ENCODE measurements at places on chromosomes 1 and 21.

- DNase-seq: no peak
Observed at GRCh38 chr1:56522680-56523079, 56.7 kb downstream of the PLPP3 start.

DNA sequence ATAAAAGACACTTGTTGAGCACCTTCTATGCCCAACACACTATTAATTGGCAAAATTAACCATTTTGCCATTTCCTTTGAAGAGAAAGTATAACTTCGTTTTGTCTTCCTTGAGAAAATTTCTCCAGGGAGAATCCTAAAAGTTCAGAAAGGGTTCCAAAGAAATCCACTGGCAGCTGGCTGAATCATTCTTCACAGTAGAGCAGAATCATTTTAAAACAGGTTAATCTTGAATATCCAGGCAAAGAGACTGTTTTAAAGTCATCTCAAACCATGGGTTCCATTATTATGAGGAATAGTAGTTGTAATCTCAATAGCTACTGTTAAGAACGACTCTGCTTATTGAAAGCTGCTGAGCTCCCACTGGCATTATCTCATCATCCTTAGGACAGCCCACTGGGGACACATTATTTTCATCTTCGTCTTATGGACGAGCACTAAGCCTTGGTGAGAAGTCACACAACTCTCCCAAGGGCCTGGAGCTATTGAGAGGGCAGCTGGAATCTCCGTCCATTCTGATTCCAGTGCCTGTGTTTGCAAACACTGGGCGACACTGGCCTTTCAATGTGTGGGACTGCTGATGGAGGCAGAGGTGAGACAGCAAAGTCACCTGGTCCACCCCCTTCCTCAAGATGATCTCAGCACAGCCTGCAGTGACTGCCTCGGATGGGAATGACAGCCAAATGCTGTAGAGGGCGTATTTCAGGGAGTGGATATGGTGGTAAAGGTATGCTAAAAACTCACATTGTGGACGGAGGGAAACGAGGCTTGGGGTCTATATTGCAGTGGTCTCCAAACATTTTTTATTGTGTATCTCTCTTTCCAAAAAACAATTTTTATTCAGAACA lies 15.3 kb upstream of the PGBD5 start:
- DNase-seq: no peak

DNA sequence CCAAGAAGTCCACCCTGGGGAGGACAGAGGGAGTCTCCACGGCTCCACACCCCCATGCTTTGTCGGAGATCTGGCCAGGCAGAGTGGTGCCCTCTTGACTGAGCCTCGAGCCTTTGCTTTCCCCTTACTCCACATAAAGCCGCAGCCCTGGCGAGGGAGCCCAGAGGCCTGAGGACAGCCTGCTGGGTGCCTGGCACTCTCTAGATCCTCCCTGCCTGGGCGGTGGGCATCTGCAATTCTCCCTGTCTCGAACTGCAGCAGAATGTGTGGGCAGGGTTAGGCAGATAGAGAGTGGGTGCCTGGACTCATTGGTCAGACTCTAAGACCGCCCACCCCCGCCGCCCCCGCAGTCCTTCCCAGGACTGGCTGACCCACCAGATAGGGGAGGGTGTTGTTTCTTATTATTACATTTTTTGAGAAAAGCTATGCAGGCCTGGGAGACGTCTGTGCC lies 13.9 kb downstream of the EPHX1 start:
- no peak for DNase-seq

GRCh38 chr1:225666495-225666894 lies 13.6 kb upstream of the ENAH start:
- no peak for DNase-seq

DNA sequence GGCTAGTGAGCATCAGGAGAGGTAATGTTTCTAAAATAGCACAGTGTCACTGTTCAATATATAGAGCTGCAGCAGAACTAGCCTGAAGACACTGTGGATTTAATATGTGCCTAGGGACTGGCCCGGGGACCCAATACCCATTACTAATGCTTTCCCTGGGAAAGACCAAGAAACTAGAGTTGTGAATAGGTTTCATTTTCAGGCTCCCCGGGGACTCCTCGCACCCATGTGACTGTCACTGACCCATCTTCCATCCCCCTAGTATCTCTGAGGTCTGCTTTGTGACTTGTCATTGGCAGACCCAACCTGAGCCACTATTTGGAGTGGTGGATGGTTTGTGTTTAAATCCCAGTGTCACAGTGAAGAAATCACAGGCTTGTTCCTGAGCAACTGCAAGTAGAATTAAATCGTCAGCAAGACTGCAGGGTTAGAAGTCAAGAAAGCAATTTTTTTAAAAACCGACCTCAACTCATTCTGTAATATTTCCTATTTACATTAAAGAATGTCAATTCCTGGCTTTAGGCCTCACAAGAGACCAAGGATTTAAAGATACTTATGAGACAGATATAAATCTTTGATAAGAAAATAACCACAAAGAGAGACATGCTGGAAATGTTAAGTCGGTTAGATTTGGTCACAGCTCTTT lies 130.0 kb upstream of the TNR start:
- no peak for DNase-seq

GRCh38 chr1:25567710-25568089 lies 24.3 kb downstream of the LDLRAP1 start:
- no peak for DNase-seq

GRCh38 chr1:64050601-64051000 lies 152.8 kb upstream of the UBE2U start:
- DNase-seq: no peak

GRCh38 chr1:246373828-246374569 lies 133.1 kb downstream of the SMYD3 start:
- no peak for DNase-seq

DNA sequence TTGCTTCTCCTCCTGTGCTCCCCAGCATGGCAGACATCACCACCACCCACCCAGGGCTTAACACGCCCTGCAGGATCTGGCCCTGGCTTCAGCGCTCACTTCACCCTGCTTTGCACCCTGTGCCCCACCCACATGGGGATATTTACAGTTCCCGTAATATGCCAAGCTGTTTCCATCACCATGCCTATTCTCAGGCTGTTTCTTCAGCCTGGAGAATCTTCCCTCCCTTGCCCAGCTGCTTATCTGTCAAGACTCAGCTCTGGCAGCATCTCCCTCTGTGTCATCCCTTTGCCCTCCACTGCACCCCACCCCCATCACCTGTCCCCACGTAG lies 3.6 kb upstream of the AHCYL1 start:
- no peak for DNase-seq

DNA sequence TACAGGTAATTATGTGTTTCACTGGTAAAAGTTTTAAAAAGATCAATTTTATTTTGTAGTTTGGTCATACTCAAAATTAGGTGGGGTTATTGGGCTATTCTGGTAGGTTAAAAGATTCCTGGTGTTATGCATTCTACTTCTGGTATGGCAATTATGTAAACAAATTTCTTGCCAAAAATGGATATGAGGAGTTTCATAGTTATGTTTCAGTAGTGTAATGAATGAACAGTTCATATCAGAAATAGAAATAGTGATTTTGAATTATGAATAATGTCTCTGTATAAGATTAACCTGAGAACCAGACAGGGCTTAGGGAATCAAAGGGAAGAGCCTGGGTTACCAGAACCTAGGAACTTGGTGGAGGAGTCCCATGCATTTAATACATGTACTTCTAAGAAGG lies 15.9 kb downstream of the ATF6 start:
- DNase-seq: no peak

GRCh38 chr1:48230236-48230635 lies 7.7 kb downstream of the SLC5A9 start:
- DNase-seq: no peak

DNA sequence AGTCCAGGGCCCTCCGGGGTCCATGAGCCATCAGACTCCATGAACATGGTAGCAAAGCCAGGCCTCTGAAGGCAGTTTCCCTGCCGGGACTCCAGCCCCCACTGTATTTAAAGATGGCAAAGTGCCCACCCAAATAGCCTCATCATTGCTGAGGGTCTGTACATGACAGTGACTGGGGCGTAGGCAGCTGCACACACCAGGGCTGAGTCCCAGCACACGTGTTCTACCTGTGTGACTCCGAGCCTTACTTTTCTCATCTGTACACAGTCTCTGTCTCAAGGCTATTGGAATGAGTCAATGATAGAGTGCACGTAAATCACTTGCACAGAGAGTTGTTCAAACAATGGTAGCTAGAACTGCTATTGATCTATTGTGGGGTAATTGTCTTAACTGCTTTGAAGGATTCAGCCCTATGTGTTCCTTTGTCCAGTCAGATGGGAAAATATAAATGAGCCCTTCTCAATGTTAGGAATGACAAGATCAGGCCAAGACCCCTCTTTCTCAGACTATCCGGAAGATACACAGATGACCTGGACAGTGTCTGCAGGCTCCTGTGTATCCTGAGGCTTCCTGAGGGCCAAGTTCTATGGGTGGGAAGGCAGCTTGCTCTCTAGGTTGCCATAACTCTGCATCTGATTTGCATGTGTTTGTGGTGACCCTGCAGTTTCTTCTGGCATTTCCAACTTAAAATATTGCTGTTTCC lies 48.9 kb downstream of the RASSF5 start:
- no peak for DNase-seq

- DNase-seq: no peak
Observed at GRCh38 chr1:155650231-155650757, 38.3 kb downstream of the YY1AP1 start.

DNA sequence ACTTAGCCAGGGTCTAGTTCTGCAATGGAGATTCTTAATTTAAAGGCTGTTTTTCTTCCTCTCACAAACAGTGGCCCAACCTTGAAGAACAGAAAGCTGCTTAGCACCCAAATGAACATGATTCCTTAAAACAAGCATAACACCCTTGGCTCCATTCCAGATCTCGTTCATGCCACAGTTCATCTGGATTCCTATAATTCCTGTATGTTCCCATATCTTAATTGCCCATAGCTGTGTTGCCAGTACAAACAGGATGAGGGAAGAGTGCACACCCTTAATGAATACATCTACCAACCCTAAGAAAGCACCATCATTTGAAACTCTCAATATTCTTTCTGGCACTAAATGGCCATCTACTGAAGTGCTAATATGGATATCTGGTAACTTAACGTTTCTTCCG lies 45.5 kb downstream of the TGFB2 start:
- DNase-seq: peak; percentile 47

DNA sequence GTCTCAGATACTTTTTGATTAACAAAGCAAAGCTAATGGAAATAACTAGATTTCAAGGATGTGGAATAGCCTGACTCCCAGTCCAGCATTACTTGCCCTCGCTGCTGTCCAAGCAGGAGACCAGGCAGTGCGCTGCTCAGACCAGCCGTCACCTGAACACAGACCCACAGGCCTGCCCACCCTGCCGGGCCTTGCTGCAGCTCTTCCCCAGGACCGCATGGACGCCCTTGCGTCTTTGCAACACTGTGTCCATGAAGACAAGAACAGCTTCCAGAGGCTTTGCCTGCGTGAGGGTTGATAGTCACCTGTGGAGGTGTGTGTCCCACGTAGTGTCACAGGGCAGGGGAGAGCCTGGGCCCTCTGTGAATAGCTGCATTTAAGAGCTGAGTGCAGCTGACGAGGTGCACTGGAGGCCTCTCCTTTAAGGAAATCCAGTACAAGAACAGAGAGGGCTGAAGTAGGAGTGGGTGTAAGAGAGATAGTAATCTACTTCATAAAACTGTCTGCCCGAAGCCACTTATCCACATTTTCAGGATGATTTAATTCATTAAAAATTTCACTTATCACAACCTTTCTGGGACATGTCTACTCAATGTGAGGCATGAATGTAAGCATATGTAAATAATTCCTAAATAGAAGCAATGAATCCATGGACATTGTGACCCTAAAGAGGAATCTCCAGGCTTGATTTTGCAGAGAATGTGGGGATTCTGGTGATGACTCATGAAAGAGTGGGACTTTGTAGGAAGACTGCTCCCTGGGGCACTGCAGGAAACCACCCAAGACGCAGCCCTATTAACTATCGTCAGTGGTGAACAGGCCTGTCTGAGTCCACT lies 176.2 kb upstream of the RAB4A start:
- peak; percentile 62 for DNase-seq

DNA sequence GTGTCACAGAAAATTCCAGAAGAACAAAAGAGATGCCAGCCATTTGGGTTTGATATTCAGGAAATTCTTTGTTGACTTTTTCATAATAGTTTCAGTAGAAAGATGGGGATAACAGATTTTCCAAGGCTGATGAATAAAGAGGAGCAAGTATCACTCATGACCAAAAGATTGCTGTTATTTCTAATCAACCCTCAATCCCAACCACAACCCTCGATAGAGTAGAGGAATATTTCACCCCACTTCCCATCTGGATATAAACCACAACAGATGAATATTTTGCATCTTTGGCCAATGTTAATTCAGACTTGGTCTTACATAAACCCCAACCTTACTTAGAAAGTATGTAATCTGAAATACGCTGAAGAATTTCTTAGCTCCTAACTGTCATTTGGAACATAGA lies 232.4 kb downstream of the SEC16B start:
- DNase-seq: no peak

- DNase-seq: no peak
Observed at GRCh38 chr21:42492201-42492600, 3.8 kb downstream of the RSPH1 start.

GRCh38 chr1:77562596-77563150 lies 119.8 kb downstream of the ZZZ3 start:
- no peak for DNase-seq

GRCh38 chr1:89659322-89660081 lies 26.6 kb downstream of the LRRC8C start:
- DNase-seq: no peak

GRCh38 chr1:88935522-88936222 lies 44.3 kb upstream of the GTF2B start:
- peak; percentile 56 for DNase-seq

- DNase-seq: peak; percentile 23
Observed at GRCh38 chr1:108511764-108512163, 48.1 kb upstream of the EEIG2 start.

- DNase-seq: no peak
Observed at GRCh38 chr1:3473381-3473844, 18.9 kb downstream of the ARHGEF16 start.

GRCh38 chr1:228154670-228155571 lies 5.2 kb downstream of the GJC2 start:
- no peak for DNase-seq

GRCh38 chr1:202689493-202690342 lies 20.5 kb downstream of the SYT2 start:
- no peak for DNase-seq

DNA sequence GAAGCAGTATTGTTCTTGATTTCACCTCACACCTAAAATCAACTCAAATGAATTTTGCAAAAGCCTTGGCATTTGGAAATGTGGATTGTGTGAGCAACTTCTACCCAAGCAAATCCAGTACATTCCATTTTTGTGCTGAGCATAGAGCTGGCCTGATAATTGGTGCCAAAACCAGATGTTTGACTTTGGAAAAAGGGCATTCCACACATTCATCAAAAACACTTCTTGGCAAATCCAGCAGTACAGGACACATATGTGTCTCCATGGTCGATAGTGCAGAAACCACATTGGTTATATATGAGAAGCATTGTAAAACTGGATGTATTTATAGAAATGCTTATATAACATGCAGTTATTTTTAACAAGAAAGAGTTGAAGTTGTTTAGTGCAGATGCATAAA lies 210.4 kb downstream of the KCNK2 start:
- no peak for DNase-seq

Data from HT-29 (cell line).